T-helper 17 cell (primary cell): ENCODE measurements at places on chromosomes 4 and X.

DNA sequence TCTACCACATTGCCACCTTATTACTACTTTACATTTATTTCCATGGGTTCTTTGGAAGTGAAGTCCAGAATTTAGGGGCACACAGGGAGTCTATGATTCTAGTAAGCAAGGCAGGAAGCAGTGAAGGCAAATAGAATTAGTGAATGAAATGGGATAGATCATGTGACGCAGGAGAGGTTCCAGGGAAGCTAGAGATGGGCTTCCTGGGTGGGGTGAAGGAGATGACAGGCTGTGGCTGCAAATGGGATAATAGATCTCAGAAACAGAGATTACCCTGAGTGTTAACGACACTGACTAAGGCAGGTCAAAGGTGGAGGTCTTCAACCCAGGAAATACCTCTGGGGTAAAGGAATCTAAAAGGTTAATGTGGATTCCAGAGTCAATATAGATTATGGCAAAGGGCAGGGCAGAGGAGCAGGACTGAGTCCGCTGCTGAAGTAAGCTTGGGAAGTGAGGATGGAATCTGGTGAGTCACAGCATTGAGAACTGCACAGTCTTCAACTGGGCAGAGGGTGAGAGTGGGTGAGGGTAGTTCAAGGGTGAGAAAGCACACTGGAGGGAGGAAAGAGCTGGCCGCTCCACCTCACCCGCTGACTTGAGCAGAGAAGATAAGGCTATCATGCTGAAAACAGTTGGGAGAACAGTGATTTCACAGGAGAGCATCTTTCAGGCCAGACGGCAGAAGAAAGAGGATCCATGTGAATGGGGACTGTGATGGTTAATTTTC lies 70.8 kb downstream of the ANXA3 start:
- DNase-seq = no peak

- DNase-seq = no peak
Measured at GRCh38 chr4:28686618-28687017, 1826.0 kb downstream of the STIM2 start.

DNA sequence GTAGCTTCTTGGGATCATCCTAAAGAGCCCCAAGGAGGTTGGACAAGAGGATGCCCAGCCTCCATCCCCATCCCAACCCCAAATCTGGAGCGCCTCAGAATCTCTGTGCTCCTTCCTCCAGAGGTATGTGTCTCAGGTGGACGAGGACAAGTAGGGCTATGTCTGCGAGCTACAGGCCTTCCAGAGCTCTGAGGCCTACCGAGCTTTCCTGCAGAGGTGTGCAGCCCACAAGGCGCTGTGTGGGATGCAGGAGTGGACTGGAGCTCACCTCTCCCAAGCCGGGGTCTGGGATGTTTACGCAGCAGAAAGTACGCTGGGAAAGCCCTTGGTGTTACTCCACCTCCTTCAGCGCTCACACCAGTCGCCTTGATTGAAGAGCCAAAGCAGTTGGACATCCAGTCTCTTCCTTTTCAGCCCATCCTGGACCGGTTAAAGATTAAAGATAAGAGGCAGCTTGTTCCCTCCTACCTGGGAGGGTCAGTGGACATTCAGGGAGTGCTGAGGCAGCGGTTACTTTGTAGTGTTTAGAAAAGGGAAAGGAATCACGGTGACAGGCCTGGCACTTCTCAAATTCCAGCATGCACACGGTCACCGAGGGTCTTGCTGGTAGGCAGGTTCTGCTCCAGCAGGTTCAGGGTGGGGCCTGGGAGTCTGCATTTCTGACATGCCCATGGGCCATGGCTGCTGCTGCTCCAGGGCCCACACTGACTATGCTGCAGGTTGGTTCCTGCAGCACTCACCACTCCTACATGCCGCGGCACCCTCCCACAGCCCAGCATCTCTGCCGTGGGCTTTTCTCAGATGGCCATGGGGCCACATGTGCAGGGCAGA lies 29.5 kb upstream of the JAKMIP1 start:
- DNase-seq = no peak

- no peak for DNase-seq
Measured at GRCh38 chr4:88792268-88792781, 94.7 kb upstream of the NAP1L5 start.

- no peak for DNase-seq
Measured at GRCh38 chrX:149010013-149010852, 494.9 kb downstream of the IDS start.

- no peak for DNase-seq
Measured at GRCh38 chrX:148333989-148334388, 166.4 kb upstream of the AFF2 start.

DNA sequence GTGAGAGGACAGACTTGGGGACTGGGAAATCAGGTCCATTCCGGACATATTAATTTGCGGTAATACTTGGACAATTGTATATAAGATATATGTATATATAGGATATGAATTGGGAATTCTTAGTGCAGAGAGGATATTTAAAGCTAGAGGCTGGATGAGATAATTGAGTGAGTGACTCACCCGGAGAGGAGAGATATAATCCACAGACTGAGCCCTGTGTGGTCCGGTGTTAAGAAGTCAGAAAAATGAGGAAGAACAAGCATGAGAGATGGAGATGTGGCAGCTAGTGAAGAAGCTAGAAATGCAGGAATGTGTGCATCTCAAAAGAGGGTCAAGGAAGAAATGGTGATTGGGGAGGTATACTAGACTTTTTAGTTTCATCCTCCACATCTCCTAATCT lies 336.2 kb downstream of the SLC7A11 start:
- no peak for DNase-seq

DNA sequence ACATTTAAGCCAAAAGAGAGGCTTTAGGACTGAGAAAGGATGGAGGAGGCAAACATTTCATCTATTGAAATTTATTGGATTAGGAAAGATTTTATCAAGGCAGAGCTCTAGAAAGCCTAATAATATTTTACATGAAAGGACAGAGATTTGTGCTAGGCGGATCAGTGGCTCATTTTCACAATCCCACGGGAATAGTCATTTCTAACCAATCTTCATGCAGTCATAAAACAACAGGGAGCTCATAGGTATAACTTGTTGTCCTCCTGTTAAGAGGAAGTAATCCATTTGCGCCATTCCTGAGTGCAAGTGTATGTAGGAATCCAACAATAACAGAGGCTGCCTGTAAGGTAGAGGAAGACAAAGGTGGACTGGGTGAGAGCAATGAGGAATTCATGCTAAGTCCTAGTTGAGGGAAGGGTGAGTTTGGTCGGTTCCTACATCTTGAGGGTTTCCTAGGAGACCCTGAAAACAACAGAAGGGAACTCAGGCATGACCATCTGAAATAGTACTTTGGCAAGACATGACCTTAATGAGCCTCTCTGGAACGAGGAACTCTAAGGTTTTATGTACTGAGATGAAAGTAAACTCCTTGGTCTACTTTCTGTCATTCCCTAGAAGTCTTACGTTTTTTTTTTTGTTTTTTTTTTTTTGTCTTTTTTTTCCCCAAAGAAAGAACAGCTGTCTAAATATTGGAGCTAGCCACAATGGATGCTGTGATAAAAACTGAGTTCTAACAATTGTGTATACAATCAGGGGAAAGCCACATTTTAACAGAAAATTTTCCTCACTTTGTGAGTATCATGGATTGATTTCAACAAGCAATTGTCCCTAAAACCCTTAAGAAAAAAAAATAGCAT lies 89.7 kb downstream of the GEMIN8 start:
- no peak for DNase-seq

DNA sequence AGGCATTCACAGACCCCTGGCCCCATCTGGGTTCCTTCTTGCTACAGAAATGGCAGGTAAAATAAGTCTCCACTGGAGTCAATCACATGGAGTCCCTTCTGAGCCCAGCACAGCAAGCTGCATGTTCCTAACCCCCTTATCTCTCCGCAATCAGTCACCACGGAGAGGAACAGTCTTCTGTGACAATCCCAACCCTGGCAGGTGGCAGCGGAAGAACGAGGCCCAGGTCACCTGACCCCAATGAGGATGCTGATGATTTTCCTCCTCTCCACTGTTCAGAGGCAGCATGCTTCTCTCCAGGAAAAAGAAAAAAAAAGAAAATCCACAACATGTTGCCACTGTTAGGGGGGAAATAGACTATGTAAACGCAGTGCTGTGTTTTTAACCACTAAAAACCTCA lies 50.1 kb downstream of the TSPAN5 start:
- no peak for DNase-seq

DNA sequence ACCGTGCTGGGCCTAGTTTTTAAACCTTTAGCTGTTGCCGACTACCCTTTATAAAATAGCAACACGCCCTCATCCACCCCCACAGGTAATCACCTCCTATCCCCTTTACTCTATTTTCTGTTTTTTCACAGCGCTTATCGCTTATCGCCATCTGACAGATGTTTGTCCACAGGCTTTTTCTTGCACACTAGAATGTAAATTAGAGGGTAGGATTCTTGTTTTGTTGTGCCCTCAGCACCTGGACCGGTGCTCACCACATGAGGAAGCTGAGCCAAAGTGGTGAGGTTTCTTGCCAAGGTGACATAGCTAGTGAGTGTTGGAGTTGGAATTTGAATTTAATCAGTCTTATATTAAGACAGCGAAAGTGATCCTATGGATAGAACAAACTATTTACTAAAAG lies 2.9 kb upstream of the RBBP7 start:
- no peak for DNase-seq

- DNase-seq = no peak
Measured at GRCh38 chr4:168724686-168725411, 228.0 kb downstream of the PALLD start.

DNA sequence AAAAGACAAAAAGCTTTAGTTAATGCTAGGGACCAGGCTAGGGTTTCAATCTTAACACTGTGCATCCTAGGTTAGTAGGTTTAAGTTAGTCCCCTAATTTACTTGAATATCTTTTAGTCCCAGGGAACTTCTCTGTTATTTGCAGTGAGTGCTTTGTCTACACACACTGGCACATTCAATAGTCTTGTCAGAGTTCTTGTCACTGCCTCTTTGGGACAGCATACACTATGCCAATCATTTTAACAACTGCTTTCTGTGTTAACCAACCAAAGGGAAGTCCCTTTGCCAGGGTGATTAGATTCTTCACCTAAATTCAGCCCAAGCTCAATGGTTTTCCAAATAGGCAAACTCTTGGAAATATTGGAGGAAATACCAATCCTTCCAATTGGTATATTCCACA lies 221.8 kb upstream of the IGFBP7 start:
- no peak for DNase-seq

GRCh38 chr4:26753617-26754016 lies 107.0 kb upstream of the STIM2 start:
- no peak for DNase-seq

GRCh38 chr4:113447769-113448168 lies 313.8 kb downstream of the CAMK2D start:
- DNase-seq = no peak

DNA sequence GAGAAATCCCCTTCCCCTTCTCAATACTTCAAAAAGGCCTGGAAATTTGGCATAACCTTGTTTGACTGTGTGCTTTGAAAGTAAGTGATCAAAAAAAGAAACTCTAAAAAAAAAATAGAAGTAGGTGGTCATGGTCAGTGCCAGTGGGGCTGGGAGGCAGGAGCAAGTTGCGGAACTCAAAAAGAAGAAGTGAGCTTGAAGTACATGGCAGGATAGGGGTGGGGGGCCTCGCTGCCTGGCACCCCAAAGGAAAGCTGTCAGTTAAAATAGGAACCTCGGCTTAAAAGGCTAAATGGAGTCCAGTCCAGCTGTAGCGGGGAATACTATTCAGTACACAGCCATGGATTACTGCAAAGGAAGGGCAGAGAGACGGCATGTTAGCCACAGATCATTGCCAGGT lies 12.2 kb upstream of the NKRF start:
- no peak for DNase-seq

- DNase-seq = no peak
Measured at GRCh38 chr4:134282680-134283079, 81.1 kb upstream of the PABPC4L start.

- no peak for DNase-seq
Measured at GRCh38 chr4:23413631-23414030, 476.2 kb downstream of the PPARGC1A start.

DNA sequence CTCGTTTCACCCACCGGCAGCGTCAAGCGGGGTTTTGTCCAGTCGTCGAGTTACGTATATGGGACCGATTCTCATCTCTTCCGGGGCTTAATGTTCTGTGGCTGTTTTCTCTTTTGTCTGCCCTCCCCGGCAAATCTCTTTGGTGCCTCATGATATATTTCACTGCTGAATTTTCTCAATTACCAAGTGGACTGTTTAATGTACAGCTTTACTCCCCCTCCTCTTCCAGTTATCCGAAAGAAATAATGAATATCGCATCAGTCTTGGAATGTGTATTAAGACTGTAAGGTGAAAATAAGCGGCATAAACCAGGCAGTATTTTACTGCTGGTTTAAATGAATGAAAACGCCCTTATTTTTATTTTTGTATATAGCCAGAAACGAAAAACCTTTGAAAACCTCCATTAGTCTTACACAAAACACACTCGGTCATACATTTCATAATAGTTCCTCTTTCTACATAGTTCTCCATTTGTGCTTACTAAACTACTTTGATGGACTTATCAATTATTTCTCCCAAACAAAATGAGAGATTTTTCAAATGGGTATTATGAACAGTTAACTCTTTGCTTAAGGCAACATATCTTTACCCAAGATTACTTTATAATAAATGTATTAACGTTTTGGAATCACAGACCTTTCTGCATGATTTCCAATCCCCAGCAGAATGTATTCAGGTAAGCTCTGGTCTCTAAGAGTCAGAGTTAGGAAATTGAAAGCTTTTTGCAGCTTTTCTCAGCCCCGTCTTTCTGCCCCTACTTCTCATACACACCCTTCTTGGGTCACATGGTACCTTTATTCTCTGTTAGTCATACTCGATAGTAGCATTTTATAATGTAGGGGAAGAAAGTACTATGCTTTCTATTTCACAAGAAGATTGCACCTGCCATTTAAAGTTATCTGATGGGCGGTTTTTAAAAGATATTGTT lies 979 bp downstream of the RP2 start:
- DNase-seq = no peak

- no peak for DNase-seq
Measured at GRCh38 chrX:151974336-151975227, at the start of gene GABRE. TSS of gene GABRE (minus strand) at chrX:151974676. CDS start at chrX:151974625, 51 bp downstream.

- DNase-seq = no peak
Measured at GRCh38 chrX:153778684-153779101, 2.1 kb upstream of the SRPK3 start.

DNA sequence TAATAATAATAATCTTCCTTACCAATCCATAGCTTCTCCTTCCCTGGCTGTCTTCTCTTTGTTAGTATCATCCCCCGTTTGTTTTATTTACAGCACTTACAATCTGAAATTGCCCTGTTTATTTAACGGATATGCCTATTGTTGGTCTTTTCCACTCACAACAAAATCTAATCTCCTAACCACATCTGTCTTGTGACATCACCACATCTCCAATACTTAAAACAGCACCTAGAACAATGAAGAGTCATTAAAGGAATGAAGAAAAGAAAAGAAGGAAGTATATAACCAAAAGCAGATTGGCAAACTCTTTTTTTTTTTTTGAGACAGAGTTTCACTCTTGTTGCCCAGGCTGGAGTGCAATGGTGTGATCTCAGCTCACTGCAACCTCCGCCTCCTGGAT lies 38.7 kb upstream of the JADE1 start:
- DNase-seq = no peak

DNA sequence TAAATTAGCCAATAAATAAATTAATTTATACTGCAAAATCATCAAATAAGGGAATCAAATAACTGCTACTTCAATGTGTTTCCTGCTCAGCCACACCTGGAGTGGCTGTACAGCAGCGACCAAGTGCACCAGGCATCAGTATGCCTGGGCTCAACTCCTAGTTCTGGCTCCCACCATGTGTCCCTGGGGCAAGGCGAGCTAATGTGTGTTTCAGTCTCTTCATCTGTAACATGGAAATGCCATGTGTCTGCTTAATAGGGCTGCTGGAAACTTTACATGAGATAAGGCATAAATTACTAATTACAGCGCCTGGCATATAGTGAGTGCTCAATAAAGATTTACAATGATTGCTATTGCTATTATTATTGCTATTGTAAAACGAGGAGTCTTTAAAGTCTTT lies 109.1 kb upstream of the PDLIM3 start:
- DNase-seq = no peak
